ENCODE measurements at places on chromosomes 5 and 9. TPM values are rescaled to one million over a fixed set of nuclear protein-coding genes. Genes with fewer than 3 reads are reported as not detected.

The PCA3 gene
- 0.26 TPM for total RNA-seq

The DNM1 gene
- total RNA-seq = 1.1 TPM

The SAXO1 gene
- under 0.01 TPM for total RNA-seq

The CNTFR gene
- total RNA-seq = not detected

The C1QTNF2 gene
- 3.9 TPM for total RNA-seq

The PCDHA7 gene
- total RNA-seq = 0.13 TPM

The PCDHB2 gene
- 1.7 TPM for total RNA-seq

The KIF4B gene
- not detected for total RNA-seq

The NME5 gene
- 5.0 TPM for total RNA-seq

The RNF183 gene
- total RNA-seq = not detected

The PCDHB10 gene
- 0.66 TPM for total RNA-seq

The FCN2 gene
- not detected for total RNA-seq

The SPATA31C1 gene
- total RNA-seq = not detected

The RACK1 gene
- 4,512 TPM for total RNA-seq

The PCDHA4 gene
- 0.37 TPM for total RNA-seq

The ANKDD1B gene
- total RNA-seq = 1.3 TPM

The YTHDC2 gene
- 17.4 TPM for total RNA-seq

The CKMT2 gene
- 2.8 TPM for total RNA-seq

The GLRA1 gene
- not detected for total RNA-seq
